ENCODE measurements at places on chromosomes 4 and X.

- DNase-seq, result no peak
Observed at GRCh38 chrX:150323020-150323419, 40.1 kb upstream of the MAMLD1 start.

DNA sequence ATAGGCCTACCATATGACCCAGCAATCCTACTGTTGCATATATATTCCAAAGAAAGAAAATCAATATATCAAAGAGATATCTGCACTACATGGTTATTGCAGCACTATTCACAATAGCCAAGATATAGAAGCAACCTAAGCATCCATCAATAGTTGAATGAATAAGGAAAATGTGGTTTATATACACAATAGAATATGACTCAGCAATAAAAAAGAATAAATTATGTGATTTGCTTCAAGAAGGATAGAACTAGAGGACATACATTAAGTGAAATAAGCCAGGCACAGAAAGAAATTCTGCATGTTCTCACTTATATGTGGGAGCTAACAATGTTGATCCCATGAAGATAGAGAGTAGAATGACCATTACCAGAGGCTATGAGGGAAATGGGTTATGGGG is 13.1 kb upstream of the FHIP1A start:
- no peak for DNase-seq

- DNase-seq, result no peak
Observed at GRCh38 chr4:2947926-2948325, 15.3 kb downstream of the NOP14 start.

DNA sequence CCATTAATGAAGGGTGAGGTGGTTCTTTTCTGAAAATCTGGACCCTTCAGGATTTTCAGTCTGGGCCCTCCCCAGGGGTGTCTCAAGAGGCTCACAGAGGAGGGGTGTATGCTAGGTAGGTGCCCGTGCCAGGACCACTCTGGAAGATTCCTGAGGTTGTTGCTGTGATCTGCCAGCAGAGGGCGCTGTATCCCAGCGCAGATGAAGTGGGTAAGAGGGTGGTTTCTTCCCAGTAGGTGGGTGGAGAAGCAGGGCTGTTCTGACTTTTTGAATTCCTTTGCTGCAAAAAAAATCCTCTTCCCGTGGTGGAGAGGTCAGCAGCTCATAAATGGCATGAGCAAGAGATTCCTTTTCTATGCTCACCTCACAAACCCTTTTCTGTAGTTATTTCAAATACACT is 51.1 kb downstream of the SCML1 start:
- DNase-seq, result peak; percentile 21

DNA sequence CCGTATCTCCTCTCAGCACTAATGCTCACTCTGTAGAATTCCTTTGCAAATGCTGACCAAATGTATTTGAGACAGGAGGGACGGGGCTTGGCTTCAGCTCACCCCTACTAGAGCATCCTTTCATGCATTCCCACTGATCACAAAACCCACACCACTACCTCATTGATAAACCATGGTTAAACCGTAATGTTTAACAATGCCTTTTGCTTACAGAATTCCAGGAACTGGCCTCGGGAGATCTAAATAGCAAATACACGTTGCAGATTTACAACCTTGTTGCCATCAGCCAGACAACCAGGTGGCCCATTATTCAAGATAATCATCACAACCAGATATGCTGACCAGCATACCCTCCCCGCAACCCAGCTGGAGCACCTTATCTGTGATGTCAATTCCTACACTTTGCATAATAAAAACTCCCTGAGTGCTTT is 391.9 kb downstream of the KCTD8 start:
- DNase-seq, result no peak

DNA sequence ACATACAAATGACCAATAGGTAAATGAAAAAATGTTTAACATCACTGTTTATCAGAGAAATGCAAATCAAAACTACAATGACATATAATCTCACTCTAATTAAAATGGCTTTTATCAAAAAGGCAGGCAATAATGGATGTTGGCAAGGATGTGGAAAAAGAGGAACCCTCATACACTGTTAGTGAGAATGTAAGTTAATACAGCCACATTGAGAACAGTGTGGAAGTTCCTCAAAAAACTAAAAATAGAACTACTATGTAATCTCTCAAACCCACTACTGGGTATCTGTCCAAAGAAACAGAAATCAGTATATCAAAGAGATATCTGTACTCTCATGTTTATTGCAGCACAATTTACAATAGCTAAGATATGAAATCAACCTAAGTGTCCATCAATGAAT is 165.9 kb upstream of the HHIP start:
- DNase-seq, result no peak

DNA sequence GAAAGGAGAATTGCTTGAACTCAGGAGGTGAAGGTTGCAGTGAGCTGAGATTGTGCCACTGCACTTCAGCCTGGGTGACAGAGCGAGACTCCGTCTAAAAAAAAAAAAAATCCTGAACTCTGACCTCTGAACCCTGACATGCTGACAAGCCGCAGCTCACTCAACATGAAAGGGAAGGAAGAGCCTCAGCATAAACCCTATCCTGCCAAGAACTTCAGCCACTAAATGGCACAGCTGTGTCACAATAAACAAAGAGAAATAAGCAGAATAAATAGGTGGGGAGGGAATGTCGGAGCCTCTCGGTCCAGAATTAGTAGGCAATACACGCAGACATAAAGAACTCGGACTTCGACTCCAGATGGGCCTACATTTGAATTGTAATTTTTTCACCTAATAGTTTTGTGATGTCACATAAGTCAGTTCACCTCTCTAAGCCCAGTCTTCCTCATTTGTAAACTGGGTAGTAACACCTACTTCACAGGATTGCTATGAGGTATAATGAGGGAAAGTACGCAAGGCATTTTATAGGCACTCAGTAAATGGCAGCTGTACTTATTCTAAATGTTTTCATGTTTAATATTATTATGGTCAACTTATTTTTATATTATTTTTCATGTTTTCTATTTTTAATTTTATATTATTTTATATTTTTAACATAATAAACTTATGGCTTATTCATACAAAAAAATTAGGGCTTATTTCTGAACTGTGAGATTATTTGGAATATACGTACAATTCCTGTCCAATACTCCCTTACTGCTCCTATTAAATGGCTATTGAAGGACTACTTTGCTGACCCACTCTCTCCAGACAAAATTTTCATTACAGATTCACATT is 243.4 kb downstream of the SCFD2 start:
- DNase-seq, result no peak

DNA sequence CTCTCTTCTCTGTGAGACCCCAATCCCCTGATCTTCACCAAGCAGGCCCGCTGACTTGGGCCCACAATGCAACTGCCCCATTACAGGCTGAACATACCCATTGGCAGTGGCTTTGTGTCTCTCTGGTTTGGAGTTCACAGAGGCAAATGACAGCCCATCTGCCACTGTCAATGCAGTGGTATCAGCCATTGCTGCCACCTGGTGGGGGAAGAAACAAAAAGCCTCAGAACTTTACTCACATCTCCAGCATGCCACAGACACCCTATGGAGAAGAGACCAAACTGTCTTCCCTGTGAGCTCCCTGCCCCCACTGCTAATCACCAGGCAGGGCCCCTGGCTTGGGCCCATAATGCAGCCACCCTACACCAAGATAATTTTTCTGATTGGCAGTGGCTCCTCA is 729.3 kb upstream of the ACTRT1 start:
- DNase-seq, result no peak

GRCh38 chrX:16138108-16138427 is 14.7 kb downstream of the GRPR start:
- no peak for DNase-seq

GRCh38 chrX:139877710-139878414 is 55.0 kb downstream of the ATP11C start:
- DNase-seq, result no peak

DNA sequence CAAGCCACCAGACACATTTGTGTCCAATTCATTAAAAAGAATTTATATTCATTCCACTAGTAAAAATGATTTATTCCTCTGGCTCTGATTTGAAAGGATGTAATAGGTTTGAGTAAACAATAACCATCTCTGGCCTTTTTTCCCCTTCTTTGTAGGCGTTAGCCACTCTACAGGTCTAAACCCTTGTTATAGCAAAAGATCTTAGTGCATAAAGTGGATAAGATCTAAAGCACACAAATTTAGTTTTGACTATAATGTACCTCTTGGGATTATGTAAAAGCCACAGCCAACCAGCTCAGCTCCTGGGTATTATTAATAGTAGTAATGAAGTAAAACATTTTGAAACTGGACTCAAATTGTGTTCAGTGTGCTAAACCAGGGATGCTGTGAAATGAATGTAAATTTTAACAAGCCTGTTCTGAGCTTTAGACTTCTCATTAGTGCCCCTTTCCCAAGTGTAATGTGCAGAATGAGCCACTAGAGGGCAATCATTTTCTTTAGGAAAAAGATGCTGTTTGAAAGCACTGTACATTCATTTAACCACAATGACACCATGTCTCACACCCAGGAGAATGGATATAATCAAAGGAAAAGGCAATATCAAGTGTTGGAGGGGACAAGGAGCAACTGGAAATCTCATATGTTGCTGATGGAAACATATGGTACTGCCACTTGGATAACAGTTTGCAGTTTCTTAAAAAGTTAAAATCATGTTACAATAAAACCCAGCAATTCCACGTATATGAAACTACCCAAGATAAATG is 69.7 kb downstream of the KLHL8 start:
- peak; percentile 50 for DNase-seq

GRCh38 chr4:147578051-147578476 is 39.1 kb upstream of the TMEM184C start:
- DNase-seq, result no peak

GRCh38 chr4:183240581-183241321 is 79.3 kb downstream of the CLDN22 start:
- no peak for DNase-seq

- DNase-seq, result no peak
Observed at GRCh38 chrX:148498067-148498466, 2.4 kb upstream of the AFF2 start.

DNA sequence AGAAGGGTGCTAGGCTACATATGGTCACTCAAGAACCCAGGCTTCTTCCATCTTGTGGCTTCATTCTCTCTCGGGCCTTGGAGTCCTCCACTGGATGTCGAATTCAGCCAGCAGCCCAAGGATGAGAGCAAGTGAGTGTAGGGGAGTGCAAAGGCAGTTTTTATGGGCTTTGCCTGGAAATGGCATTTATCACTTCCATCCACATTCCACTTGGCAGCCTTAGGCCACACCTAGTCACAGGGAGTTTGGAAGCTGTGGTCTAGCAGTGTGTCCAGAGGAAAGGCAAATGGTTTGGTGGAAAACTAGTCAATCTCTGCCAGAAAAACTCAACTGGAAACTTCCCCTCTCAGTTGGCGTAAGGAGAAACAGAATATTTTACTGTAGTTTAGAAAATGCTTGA is 59.0 kb downstream of the NHS start:
- no peak for DNase-seq

GRCh38 chr4:1547131-1547855 is 136.8 kb downstream of the FAM53A start:
- DNase-seq, result no peak

- no peak for DNase-seq
Observed at GRCh38 chrX:13489454-13489853, 79.9 kb upstream of the EGFL6 start.

DNA sequence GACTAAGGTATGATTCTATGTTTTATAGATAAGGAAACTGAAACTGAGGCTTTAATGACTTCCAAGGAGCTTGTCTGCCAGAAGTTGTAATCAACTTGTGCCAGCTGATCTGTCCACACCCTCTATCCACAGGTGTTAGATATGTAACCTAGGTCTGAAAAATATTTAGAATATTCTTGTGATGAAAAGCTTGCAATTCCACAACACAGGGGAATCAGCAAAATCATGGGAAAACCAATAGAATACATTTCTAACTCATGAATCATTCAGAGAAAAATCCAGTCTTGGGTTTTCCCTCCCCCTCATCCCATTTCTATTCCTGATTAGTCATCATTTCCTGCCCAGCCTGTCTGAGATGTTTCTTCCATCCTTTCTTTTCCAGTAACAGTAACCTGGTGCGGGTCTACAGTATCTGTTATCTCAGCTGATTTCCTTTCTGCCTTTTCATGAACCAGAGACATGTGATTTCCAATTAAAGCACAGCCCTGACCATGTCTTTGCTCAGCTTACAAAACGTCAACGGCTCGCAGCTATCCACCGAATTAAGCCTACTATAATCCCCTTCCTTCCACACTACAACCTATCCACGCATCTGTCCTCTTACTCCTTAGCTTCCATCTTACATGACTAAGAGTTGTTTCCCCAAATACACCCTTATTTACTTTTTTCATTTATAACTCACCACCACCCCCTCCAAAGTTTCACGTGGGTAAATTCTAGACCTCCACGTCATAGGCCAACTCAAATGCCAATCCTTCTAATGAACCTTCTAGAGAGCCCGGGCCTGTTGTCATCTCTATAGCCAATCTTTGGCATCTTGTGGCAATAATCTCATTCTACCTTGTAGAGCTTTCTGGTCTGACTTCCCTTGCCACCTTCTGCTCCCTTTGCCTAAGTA is 961 bp upstream of the NOCT start:
- no peak for DNase-seq

DNA sequence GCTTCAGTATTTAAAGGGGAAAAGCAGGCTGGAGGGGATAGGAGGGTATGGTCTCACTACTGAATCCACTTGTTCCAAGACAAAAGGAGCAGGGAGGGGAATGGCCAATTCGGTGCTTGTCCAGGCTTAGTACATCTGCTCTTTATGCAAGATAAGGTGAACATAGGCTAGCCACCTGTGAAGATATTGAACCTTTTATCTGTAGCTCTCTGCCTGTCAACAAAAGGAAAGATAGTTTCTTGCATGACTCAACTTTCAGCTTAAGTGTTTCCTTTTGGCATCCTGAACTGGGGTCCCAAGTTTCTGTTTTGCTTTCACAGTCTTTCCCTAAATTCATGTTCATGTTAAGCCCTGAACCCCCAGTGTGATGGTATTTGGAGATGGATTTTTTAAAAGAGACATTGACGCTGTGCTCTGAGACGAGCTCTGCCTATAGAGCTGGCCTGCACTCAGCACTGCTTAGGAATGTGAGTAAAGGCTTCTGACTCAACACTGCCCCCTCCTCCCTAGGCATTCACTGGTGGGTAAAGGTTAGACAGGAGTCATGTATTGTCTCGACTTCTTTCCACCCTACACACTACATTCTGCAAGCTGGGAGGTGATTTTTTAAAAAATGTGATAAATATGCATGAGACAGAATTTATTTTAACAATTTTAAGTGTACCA is 28.2 kb downstream of the FAM149A start:
- no peak for DNase-seq

GRCh38 chr4:94961420-94961819 is 203.7 kb downstream of the BMPR1B start:
- DNase-seq, result no peak

DNA sequence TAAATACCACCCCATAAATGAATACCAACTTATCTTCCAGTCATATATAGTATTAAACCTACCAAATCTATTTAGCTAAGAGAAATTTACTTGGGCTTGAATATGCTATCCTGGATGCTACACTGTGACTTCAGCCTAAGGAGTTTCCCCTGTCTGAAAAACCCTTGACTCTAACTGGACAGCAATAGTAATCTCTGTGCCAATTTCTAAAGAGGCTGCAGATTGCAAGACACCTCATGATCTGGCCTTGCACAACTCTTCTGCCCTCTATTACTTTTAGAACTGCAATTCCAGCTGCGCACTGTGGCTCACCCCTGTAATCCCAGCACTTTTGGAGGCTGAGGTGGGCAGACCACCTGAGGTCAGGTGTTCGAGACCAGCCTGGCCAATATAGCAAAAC is 371.5 kb downstream of the KCNIP4 start:
- no peak for DNase-seq

Measured in NCI-H2107 (cell line).